ENCODE measurements at places on chromosomes 16 and 17. TPM values are rescaled to one million over a fixed set of nuclear protein-coding genes. Genes with fewer than 3 reads are reported as not detected.

PLA2G10 gene
- not detected for polyA plus RNA-seq

CA5A gene
- polyA plus RNA-seq: not detected

GRCh38 chr16:64892835-64893785 lies 228.8 kb downstream of the CDH11 start:
- peak; percentile 89 for DNase-seq

DNA sequence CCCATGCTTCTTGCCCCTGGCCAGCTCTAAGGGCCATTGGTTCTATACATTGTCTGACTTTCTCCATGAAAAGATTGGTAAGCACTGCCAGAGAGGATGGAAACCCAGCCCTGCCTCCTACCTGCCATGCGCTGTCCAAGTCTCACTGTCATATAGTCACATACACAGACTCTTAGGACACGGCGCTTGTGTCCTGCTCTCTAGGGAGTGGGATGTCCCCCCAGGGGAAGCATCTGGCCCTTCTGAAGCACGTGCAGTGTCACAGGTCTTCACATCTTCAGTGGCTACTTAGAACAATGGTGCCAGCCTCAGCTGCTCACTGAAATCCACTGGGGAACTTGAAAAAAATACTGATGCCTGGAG lies 38.7 kb downstream of the MYO18A start:
- no peak for DNase-seq

DNA sequence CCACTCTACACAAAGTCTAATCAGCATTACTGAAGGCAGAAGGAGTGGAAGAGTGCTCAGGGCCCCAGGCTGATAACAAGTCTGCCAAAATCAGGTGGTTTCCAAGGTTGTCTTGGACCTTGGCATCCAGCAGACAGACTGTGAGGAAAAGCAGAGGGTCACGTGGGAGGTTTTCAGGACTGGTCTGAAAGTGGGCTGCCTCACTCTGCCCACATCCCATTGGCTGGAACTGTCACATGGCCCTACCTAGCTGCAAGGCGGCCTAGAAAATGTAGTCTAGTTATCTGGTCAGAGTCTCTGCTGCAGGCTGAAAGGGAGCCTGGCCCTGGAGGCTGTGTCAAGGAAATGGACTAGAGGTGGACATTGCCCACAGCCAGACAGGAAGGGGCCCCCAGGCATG lies 310.7 kb upstream of the ASIC2 start:
- DNase-seq: no peak

Measured in BJ (cell line).